ENCODE measurements at places on chromosomes 5 and 9.

DNA sequence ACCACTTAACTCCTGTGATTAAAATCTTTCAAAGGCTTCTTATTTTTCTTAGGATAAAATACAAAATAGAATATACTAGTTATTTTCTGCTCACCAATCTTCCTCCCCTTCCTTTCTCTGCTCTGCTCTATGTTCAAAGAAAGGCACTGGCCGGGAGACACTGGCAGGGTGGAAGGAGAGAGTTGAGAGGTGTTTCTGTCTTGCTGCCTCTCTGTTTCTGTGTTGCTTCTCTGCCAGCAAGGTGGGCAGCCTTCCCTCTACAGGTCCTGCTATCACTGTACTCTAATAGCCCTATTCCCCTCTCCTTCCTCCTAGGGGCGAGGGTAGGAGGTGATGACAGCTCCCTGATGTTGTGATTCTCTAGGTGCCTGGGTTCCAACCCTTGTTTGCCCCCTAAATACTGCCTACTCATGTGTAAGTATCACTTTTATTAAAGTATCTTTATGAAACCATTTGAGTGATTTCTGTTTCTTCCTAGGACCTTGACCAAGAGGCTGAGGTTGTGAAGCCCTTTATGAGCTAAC lies 515.1 kb downstream of the TLE4 start:
- no peak for DNase-seq

DNA sequence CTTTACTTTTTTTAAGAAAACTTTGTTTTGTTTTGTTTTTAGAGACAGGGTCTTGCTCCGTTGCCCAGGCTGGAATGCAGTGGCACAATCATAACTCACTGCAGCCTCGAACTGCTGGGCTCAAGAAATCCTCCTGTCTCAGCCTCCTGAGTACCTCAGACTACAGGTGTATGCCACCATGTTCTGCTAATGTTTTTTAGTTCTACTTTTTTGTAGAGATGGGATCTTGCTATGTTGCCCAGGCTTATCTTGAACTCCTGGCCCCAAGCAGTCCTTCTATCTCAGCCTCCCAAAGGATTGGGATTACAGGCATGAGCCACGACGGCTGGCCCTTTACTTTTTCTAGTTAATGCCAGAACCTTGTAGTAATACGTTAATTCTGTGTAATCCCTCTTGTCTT lies 36.0 kb downstream of the IPO11 start:
- DNase-seq, result no peak

GRCh38 chr5:674630-675011 lies 18.5 kb downstream of the TPPP start:
- no peak for DNase-seq

GRCh38 chr9:96510258-96510657 lies 60.3 kb downstream of the HABP4 start:
- no peak for DNase-seq

DNA sequence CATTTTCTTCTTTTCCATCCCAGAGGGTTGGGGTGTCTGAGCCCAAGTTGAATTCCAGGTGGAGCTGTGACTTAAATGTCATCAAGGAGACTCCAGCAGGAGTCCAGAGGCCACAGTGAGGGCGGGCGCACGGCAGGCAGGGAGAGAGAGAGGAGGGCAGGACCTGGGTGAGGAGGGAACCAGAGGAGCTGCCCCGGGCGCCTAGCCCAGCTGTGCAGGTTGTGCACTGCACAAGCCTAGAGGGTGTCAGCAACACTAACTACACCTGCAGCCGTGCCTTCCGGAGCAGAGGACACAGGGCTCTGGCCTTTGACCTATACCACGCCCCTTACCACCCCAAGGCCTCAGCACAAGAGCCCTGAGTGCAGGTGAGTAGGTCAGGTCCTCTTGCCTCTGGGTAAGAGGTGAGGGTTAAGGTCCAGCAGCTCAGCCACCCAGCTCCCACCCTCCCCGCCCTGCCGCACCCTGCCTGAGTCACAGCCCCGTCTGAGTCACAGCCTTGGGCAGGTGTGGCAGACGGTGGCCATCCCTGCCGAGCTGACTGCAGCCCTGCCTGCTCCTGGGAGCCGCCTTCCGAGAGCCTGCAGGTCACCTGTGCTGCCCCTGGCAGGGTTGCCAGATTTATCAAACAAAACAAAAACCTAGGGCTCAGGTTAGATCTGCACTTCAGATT lies 6.4 kb upstream of the AGPAT2 start:
- DNase-seq, result no peak

DNA sequence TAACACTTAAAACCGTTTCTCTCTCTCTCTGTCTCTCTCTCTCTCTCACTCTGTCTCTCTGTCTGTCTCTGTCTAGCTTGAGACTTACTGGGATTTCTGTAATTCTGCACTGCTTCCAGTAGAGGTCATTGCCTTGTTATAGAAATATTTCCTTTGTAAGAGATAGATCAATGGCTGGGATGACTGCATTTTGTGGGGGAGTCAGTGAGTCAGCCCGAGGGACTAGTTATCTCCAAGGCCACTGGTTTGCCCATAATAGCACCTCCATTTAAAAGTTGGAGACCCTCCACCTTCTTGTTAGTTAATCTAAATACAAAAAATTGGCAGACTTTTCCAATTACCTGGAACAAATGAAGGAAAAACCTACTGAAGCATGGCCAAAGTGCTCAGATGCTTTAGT lies 547.2 kb downstream of the LRRC70 start:
- DNase-seq, result no peak

GRCh38 chr9:27726244-27727081 lies 153.2 kb upstream of the C9orf72 start:
- peak; percentile 22 for DNase-seq

All from brain pericyte (primary cell).